Fibroblast of skin of scalp (primary cell): ENCODE measurements at places on chromosomes 4 and X.
A peak's percentile ranks its signal among the peaks of the same experiment; 100 is the strongest.

GRCh38 chrX:150565551-150565950 is 2.9 kb upstream of the MTM1 start:
- DNase-seq = no peak

GRCh38 chr4:143355540-143356217 is 19.0 kb downstream of the GAB1 start:
- no peak for DNase-seq

DNA sequence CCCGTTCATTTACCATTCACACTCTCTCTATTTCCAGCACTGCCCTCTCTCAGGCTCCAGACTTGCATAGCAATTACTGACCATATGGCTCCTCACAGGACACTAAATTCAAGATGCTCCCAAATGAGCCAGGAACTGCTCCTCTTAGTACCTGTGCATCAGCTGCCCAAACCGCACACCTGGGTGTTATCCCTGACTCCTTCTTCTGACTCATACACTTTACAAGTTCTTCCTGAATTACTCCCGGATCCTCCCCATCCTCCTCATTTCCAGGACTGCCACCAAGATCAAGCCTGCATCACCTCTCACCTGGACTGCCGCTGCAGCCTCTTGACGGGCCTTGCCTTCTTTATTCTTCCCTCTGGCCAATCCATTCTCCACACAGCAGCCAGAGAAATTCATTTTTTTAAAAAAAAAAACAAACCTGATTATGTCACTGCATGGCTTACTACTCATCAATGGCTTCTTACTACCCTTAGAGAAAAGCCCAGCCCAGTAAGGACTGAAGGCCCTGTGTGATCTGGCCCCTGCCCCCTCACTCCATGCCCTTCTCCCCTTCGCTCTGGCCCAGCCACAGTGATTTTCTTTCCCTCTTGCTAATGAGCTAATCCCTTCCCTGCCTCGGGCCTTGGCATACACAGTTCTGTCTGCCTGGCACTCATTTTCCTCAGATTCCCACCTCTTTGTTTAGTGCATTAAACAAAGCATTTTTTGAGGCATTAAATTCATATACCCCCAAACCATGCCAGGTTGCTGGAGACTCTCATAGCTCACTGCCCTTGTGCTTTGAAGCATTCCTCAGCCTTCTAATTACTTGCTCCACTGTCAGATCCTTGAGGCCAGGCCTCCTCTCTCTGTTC is 92.0 kb downstream of the PDGFRA start:
- DNase-seq = no peak

DNA sequence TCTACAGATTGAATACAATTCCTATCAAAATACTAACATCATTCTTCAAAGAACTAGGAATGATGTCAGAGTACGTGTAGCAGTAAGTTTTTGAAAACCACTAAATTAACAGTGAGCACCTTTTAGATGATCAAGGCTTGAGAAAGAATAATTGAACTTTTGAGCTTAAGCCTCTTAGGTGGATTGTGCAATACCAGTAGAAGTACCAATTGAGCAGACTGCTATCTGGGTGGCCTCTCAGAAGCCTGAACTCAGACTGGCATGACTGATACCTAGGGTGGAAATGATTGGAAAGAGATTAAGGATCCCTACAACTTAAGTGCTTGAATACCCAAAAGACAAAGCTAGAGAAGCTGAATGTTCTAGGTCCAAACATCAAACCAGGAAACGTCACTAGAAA is 200.3 kb upstream of the GALNTL6 start:
- no peak for DNase-seq

DNA sequence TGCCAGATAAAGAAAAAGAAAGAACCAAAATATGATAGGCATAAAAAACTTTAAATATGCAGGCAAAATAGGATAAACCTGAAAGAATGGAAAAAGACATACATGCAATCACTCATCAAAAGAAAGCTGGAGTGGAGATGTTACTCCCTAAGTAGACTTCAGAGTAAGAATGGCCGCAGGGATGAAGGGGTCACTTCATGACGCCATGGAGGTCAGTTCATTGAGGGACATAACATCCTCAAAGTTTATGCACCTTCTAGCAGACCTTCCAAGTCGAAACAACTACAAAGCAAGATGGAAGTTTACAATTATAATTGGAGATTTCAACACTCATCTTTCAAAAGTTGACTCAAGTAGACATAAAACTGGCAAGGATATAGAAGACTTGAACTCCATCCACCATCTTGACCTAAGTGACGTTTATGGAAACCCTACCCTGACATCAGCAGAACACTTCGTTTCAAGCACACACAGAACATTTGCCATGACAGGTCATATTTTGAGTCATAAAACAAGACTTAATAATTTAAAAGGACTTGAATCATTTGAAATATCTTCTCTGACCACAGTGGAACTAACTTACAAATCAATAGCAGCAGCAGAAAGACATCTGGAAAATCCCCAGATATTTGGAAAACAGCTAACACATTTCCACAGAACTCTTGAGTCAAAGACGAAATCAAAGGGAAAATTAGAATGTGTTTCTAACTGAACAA is 106.0 kb upstream of the LRPAP1 start:
- no peak for DNase-seq

DNA sequence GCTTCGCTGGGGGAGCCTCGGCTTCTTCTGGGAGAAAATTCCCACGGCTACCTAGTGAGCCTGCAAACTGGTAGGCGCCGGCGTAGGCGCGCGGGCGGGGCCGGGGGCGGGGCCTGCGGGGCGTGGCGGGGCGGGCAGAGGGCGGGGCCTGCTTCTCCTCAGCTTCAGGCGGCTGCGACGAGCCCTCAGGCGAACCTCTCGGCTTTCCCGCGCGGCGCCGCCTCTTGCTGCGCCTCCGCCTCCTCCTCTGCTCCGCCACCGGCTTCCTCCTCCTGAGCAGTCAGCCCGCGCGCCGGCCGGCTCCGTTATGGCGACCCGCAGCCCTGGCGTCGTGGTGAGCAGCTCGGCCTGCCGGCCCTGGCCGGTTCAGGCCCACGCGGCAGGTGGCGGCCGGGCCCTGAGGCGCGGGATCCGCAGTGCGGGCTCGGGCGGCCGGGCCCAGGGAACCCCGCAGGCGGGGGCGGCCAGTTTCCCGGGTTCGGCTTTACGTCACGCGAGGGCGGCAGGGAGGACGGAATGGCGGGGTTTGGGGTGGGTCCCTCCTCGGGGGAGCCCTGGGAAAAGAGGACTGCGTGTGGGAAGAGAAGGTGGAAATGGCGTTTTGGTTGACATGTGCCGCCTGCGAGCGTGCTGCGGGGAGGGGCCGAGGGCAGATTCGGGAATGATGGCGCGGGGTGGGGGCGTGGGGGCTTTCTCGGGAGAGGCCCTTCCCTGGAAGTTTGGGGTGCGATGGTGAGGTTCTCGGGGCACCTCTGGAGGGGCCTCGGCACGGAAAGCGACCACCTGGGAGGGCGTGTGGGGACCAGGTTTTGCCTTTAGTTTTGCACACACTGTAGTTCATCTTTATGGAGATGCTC is at the start of gene HPRT1:
HPRT1 (plus strand) TSS at position 161 of the 857 bp plus-strand sequence; CDS start at position 308, 147 bp downstream.
- DNase-seq = peak; percentile 79

DNA sequence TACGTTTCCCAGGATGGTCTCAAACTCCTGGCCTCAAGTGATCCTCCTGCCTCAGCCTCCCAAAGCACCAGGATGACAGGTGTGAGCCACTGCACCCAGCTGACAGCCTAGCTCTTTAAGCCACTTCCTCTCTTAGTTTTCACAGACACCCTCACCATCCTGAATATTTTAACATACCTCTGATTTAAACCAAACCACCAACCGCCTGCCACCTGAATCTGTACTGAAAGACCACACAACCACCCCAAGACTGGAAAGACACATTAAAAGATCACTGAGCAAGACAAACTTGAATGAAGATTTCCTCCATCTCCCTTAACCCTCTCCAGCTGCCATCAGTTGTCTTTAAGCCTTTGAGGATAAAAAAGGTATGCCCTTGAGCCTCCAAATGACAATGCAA is 110.6 kb downstream of the SH3KBP1 start:
- no peak for DNase-seq

DNA sequence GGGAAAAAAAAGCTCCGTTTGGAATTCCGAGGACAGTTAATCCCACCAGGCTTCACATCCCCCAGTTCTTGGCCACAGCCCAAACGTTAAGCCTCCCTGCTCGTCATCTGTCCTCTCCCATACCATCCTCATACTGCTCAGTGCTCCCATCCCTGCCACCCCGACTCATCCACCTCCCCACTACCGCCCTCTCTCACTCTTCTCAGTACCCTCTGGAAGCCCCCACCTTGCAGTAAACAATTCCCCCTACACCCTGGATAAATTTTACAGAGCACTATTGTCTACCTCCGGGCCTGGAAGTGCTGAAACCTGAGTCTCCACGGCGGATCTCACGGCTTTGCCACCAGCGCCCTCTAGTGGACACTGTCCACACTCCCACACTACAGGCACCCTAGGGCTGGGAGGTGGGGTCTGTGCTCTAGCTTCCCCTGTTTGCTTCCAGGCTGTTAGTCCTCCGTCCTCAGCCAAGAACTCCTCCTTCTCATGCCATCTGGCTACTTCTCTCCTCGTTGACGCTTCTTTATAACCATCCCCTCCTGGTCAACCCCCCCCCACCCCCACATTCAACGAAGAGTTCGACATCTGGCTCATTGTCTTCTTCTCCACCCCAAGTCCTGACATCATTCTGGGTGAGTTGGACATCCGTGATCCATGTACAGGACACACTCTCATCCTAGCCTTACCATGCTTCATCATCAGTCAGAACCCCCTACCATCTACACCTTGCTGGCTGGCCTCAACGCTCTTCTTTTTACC is 54.5 kb downstream of the RTL9 start:
- DNase-seq = peak; percentile 72

- no peak for DNase-seq
These were observed 84.7 kb downstream of the DCTD start for GRCh38 chr4:182832352-182833120.

GRCh38 chr4:69773484-69773883 is 13.1 kb upstream of the SULT1B1 start:
- DNase-seq = peak; percentile 36

DNA sequence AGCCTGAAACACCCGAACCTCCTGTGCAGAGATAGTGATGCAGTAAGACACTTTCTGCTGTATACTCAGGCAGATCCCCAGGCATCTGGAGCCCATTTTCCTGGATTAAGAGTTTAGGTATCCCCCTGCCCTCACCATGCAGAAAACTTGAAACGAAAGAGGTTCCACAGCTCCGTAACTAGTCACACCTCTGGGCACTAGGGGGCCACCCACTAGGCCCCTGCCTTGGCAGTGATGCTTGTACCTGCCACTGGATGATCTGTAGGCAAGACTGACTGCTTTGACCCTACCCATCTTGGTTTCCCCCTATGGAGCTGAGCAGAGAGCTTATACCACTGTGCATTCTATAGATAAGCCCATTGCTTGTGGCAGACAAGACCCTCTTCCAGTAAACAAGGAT is 940.6 kb downstream of the PCDH19 start:
- DNase-seq = no peak

DNA sequence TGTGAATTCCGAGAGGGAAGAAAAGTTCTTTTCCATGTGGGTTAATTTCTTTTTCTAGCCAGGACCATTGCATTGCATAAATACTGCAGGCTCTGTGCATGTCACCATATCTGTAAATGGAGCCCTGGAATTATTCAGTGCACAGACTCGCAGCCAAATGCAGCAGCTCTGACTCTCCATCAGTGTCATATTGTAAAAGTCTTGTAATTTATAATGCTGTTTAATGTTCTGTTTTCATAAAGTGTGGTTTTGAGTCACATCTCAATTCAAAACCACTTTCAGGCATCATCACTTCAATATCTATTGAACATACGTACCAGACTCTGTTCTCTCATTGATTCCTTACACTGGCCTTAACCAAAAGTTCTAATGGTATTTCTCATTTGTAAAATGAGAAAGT is 193.9 kb upstream of the RPL34 start:
- DNase-seq = peak; percentile 61

DNA sequence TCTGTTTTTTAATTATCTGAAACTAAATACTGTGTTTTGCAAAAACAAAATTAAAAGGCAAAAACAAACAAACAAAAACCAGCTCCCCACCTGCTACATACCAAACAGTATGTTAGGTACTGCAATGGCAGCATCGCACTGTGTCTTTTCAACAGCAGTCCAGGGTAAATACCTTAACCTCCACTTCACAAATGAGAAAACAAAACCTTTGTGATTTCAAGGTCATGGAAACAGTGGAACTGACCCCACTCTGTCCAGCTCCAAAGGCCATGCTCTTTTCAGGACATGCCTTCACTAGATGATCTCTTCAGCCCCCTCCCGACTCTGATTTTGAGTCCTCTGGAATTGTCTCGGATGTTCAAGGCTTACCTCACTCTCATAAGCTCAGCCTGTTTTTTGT is 183.4 kb downstream of the CBR4 start:
- no peak for DNase-seq

DNA sequence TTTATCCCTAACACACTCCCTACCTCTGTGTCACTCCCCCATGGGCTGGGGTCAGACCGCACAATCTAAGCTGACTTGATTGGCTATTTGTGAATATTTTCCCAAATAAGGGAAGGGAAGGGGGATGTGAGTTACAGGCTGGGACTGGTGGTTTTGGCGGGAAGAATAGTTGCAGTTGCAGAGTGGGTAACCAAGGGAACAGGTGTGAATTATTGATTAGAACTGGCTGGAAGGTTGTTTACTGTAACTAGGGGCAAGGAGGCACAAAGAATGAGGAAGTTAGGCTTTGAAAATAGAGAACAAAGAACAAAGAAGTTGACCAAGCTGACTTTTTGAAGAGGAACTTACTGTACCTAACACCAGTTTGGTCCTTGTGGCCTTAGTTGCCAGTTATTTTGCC is 88.0 kb upstream of the XAGE2 start:
- DNase-seq = no peak

- no peak for DNase-seq
These were observed 189.1 kb downstream of the PCDH18 start for GRCh38 chr4:137343221-137343620.

- DNase-seq = no peak
These were observed 30.6 kb upstream of the BMP3 start for GRCh38 chr4:80999943-81000342.

DNA sequence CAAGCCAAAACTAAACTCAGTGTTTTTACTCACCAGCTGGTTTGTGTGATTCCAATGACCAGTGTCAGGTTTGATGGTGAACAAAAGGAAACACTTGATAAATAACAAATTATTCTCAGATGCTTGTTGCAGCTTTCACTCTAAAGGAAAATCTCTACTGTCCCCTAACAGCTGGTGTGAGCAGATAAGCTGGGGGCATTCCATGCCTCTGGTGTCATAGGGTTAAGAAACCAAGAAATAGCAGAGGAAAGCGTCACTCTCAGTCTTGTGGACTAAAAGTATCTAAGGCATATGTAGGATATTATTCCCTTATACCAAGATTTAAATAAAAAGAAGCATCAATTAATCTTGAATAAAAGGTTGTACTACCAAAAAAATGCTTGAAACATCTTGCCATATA is 24.3 kb downstream of the TRPC5 start:
- peak; percentile 26 for DNase-seq
